Sciatic nerve (tissue), 2 donors: ENCODE measurements at places on chromosomes 12 and 14. TPM values are rescaled to one million over a fixed set of nuclear protein-coding genes. Genes with fewer than 3 reads are reported as not detected.

GRCh38 chr12:12562016-12562483, 613 bp downstream of the DUSP16 start:
- DNase-seq: peak; percentile 70

- no peak for DNase-seq
Observed at GRCh38 chr14:70640938-70641547, 673 bp upstream of the TTC9 start.

GRCh38 chr12:47082796-47083621, 3.2 kb upstream of the AMIGO2 start:
- no peak for DNase-seq

- no peak for DNase-seq
Observed at GRCh38 chr12:77047341-77048109, 17.8 kb downstream of the E2F7 start.

GRCh38 chr12:40300490-40300889, 75.7 kb downstream of the LRRK2 start:
- no peak for DNase-seq

DNA sequence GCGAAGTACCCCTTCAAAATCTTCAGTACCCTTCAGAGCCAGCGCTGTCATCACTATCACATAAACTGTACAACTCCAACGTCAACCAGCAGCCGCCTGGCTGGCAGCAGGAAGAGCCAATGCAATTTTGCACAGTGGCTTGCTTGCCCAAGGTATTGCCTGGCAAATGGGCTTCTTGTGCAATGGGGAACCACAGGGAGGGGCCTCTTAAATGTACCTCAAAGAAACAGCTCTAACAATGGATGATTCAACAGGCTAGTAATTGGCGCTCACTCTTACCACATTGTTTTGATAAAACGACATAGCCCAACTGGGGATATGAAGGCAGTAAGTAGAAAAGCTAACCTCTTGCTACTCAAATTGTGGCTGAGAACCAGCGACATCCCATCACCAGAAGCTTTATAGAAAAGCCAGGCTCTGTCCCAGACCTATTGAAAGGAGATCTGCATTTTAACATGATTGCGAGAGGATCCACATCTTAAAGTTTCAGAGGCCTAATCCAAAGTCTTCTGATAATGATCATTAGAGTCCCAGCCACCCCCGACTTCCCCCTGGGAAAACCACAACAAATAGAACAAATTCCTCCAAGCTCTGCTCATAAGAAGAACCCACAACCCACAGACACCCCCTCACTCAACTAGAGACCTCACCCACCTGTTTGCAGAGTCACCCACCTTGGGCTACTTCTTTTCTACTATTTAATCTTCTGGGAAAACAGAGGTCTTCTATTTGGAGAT, 125.3 kb upstream of the HIF1A start:
- no peak for DNase-seq

DNA sequence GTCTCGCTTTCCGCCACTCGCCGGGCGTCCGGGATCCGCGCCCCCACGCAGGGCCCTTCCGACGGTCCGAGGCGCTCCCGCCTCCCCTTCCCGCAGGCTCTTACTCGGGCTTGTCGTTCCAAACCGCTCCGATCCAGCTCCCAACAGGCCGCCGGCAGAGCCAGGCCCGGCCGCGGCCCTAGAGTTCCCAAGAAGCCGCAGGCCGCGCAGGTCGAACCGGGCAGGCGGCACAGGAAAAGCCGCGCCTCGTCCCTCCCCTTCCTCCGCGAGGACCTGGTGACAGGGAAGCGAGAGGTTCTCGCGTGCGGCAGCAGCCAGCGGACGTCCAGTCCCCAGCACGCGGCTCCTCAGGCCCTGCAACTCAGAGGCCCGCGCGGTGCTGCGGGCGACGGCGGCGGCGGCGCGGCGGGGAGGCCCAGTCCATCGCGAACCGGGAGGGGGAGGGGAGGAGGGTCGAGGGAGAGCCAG, 272 bp downstream of the HECTD1 start:
- no peak for DNase-seq

- DNase-seq: no peak
Observed at GRCh38 chr12:116172224-116172849, 105.2 kb downstream of the MED13L start.

GRCh38 chr12:25705261-25705660, 152.2 kb upstream of the LMNTD1 start:
- DNase-seq: no peak

GRCh38 chr12:29104516-29104915, 44.6 kb upstream of the FAR2 start:
- no peak for DNase-seq

- no peak for DNase-seq
Observed at GRCh38 chr12:65308601-65309071, 30.2 kb downstream of the MSRB3 start.

GRCh38 chr12:29957835-29958234, 174.1 kb upstream of the TMTC1 start:
- DNase-seq: no peak

GRCh38 chr12:47935184-47935583, 28.2 kb upstream of the TMEM106C start:
- peak; percentile 68 for DNase-seq

DNA sequence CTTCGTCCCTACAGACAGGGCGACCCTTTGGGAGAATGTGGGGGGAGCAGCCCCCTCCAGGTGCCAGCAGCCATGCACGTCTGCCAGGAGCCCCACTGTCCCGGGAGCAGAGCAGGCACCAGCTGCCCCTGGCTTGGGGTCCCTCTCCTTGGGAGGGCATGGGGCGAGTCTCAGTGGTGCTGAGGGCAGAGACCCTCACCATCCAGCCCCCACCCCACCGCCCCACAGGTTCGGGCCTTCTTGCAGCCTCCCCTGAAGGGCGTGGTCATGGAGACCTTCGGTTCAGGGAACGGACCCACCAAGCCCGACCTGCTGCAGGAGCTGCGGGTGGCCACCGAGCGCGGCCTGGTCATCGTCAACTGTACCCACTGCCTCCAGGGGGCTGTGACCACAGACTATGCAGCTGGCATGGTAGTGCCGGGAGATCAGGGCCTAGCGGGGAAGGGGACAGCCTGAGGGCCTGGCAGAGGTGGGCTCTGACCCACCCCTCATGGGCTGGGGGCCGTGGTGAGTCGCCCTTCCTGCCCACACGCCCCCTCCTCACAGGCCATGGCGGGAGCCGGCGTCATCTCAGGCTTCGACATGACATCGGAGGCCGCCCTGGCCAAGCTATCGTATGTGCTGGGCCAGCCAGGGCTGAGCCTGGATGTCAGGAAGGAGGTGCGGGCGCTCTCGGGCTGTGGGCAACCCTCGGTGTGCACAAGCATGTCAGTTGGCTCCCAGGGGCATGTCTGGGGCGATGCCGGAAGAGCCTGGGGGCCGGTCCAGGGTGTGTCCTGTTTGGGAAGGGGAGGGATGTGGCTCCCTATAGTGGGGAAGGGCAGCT, 18.8 kb downstream of the ASPG start:
- DNase-seq: peak; percentile 55

DNA sequence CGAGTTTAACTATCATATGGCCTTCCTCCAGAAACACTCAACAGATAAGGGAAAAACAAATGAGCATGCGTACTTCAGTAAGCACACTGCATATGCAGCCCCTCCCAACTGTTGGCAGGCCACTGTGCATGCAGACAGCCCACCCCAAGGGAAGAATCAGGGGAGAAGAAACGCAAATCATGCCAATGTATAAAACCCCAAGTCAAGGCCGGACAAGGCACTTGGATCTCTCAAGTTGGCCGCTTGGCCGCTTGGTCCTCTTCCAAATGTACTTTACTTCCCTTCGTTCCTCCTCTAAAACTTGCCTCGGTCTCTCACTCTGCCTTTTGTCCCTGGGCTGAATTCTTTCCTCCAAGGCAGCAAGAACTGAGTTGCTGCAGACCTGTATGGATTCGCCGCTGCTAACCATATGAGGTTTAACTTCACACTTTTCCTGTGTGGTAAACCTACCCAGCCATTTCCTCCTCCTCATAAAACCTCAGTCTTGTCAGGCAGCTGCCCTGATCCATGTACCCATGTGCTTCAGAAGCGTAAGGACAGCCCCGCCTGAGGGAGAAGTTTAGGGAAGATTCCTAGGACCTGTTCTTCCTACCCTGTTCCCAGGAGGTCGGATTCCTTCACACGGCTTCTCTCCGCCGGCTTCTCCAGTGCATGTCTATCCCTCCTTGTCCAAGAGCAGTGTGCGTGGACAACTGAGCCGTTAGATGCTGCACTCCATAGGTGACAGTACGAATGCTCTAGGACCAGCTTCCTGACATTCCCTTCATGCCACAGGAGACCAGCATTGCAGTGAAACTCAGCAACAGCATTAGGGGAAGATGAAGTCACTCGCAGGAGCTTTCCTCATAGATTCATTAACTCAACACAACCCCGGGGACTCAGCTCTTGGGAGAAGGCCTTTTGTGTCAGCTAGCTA, 188.0 kb downstream of the MON2 start:
- DNase-seq: no peak

DNA sequence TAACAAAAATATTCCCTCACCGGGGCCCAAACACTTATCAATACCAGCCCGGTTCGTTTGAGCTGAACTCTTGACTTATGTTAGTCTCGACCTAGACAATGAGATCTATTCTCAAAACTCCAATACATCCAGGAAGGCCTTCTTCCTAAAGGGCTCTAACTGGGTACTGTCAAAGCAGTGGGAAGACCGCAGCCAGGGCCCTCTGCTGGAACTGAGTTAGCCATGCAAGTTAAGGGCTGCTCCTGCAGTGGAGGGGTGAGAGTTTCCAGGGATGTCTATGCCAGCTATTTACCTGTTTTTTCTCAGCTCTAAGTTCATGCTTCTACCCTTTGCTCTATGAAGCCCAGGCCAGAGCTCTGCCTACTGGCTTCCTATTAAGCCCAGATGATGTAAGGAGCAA, 348.8 kb downstream of the GXYLT1 start:
- no peak for DNase-seq

Gene RHEBL1
- total RNA-seq: 2.7 TPM

Gene KERA
- 0.18 TPM for total RNA-seq

Gene ASIC1
- 5.5 TPM for total RNA-seq

Gene AQP2
- not detected for total RNA-seq

Gene MYO1H
- total RNA-seq: not detected

Gene LRP1-AS
- not detected for total RNA-seq

Gene KCNC2
- not detected for total RNA-seq

Gene SOAT2
- total RNA-seq: 1.2 TPM

Gene CD4
- total RNA-seq: 20.6 TPM

Gene TAC3
- not detected for total RNA-seq
